ENCODE measurements at places on chromosomes 7 and 10.

DNA sequence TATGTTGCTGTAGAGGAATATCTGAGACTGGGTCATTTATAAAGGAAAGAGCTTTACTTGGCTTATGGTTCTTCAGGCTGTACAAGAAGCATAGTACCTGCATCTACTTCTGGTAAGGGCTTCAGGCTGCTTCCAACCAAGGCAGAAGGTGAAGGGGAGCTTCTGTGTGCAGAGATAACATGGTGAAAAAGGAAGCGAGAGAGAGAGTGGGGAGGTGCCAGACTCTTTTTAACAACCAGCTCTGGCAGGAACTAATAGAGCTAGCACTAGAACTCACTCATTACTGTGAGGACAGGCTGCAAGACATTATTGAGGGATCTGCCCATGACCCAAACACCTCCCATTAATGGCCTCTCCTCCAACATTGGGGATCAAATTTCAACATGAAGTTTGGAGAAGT lies 94.5 kb downstream of the KIF20B start:
- no peak for DNase-seq

- DNase-seq: no peak
Observed at GRCh38 chr7:148079206-148080080, 511.1 kb upstream of the C7orf33 start.

- DNase-seq: no peak
Observed at GRCh38 chr7:41702635-41703371, at the start of gene INHBA. Gene INHBA (minus strand): TSS chr7:41703090. CDS start chr7:41700374, 2,716 bp downstream.

DNA sequence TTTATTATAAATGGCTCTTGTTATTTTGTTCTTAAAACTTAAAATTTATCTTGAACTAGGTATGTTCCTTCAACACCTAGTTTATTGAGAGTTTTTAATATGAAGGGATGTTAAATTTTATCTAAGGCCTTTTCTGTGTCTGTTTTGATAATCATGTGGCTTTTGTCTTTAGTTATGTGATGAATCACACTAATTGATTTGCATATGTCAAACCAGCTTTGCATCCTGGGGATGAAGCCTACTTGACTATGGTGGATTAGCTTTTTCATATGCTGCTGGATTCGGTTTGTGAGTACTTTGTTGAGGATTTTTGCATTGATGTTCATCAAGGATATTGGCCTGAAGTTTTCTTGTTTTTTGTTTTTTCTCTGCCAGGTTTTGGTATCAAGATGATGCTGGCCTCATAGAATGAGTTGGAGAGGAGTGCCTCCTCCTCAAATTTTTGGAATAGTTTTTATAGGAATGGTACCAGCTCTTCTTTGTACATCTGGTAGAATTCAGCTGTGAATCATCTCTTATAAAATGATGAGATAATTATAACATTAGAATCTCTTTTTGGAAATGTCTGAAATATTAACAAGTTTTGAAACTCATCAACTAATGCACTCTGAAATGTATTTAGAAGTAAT lies 78.7 kb upstream of the AGR3 start:
- no peak for DNase-seq

- DNase-seq: no peak
Observed at GRCh38 chr10:131534836-131535235, 223.3 kb upstream of the TCERG1L start.

GRCh38 chr10:86102451-86102850 lies 264.1 kb downstream of the GRID1 start:
- DNase-seq: no peak

GRCh38 chr10:33938001-33938400 lies 603.5 kb upstream of the NRP1 start:
- no peak for DNase-seq

DNA sequence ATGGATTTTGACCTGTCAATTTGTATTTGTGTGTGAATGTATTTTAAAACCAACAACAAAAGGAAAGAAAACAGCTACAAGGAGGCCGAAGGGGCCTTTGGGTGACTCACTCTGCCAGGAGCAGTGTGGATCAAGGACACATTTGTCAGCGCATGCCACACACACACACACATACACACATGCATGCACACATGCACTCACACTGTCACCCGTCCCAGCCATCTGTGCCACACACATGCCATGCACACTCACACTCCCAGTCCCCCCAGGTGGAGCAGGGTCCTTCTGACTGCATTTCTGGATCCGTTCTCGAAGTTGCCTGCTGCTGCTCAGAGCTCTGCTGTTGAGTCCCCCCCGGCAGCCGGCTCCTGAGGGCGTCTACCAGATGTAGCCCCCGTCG lies 26.0 kb downstream of the SPOCK2 start:
- DNase-seq: no peak

DNA sequence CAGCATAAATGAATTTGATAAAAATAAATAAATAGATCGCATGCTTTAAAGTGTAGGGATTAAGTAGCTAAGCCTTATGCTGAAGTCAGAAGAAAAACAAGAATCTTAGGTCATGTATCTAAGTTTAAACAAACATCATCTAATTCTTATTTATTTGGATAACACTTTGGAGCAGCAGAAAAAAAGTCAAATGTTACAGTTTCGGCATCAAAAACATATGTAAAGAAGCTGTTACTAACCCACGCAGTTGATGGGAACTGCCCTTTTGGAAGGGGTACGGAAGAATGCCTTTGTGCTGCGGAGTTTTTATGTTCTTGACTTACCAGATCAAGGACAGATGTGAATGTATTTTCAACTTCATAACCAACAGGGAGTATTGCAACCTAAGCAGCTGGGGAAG lies 37.3 kb upstream of the HABP2 start:
- DNase-seq: no peak

DNA sequence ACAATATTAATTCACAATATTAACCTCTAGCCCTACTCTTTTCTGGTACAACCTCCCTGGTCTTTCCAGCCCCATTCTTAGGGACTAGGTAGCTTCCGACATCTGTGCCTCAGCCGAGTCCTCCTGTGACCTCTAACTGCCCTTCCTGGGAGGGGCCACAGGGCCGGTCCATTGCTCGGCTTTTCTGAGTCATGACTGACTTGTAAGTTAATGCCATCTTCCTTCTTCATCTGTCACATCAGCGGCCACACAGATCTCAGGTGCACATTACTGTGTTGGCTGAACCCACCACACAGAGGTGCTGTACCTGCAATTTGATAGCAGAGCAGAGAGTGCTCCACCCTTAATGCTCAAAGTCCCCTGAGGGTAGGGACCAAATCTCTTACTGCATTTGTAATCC lies 4.1 kb upstream of the CPA4 start:
- DNase-seq: no peak

- DNase-seq: no peak
Observed at GRCh38 chr7:142812437-142813215, 41.9 kb downstream of the PRSS2 start.

DNA sequence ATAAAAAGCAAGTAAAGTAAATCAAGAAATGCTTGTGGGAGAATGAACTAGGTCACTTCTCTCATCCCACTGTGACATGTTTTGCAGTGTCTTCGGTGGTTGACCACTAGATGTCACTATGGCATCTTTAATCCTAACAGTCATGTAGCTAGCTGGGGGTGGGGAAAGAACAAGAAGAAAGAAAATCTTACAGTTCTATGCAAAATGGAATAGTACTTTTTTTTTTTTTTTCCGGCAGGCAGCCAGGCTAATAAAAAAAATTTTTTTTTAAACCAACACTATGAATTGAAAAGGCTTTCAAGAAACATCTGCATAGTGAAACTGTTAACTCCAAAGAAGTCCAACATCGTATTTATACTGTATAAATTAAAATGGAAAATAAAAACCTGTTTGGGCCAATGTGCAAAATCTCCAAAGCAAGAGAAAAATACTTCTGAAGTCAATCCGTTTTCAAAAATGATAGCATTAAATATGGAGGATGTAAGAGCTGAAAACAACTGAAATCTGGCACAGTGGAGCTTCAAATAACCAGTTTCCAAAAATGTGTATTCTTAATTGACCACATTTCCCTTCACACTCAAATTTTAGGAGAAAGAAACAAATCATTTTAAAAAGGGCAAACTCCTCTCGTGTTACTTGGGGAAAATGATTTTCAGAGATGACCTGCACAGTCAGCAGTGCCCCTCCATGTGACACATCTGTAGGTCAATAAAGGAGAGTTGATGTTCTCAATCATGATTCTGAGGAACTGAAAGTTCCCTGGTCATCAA lies 38.5 kb downstream of the CDK1 start:
- no peak for DNase-seq

GRCh38 chr10:124870854-124871425 lies 69.3 kb downstream of the ABRAXAS2 start:
- DNase-seq: no peak

GRCh38 chr7:27947586-27948278 lies 207.8 kb downstream of the TAX1BP1 start:
- no peak for DNase-seq

DNA sequence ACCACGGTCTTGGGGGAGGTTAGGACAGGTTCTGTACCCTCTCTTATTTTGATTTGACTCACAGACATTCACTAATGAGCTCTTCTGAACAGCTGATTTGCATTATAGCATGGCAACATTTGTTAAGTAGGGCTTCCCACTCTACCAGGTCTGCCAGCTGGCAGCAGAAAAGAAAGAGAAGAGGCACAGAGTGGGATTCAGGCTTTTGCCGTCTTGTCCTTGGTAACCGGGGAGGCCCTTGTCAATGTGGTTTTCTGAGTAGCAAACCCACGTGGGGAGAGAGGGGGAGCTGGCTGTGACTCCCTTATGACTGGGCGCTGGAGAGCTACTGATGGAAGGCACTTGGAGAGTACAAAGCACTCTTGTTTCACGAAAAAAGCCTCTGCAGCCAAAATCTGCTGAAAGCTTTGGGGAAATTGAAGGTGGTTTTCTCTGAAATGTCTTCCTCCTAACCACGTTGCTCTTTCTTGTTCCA lies 355.3 kb upstream of the GALNT17 start:
- no peak for DNase-seq

GRCh38 chr10:100104300-100104699 lies 22.6 kb upstream of the CPN1 start:
- no peak for DNase-seq

DNA sequence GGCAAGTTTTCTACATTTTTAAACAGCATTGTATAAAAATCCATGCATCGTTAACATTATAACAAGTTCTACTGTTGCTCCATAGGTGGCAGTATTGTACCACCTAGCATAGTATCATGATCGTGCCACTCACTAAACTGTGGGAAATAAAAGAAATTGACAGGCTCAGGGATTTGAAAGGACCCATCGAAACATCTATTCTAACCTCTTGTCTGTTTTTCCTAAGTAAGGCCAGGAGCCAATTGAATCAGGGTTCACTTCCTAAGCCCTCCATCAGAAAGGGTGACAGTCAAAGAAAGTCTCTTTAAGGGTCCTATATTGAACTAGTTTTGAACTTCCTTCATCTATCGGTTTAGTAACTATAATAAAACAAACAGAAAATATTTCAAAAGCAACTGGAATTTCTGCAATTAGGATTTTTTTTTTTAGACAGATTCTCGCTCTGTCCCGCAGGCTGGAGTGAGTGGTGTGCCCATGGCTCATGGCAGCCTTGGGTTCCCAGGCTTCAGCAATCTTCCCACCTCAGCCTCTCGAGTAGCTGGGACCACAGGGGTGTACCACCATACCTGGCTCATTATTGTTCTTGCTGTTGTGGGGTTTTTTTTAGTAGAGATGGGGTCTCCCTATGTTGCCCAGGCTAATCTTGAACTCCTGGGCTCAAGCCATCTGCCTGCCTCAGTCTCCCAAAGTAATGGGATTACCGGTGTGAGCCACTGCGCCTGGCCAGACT lies 9.4 kb downstream of the HACD1 start:
- no peak for DNase-seq

DNA sequence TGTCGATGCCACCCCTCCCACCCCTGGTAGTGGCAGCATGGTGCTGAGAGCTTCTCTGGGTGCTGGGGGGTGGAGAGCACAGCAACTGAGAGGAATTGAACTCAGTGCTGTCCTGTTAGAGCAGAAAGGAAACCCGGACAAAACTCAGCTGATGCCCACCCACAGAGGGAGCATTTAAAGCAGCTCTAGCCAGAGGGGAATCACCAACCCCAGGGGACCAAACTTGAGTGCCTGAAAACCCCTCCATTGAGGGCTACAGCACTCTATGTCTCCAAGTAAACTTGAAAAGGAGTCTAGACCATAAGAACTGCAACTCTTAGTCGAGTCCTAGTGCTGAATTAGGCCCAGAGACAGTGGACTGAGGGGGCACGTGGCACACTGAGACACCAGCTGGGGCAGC lies 16.8 kb upstream of the FOXI2 start:
- no peak for DNase-seq

DNA sequence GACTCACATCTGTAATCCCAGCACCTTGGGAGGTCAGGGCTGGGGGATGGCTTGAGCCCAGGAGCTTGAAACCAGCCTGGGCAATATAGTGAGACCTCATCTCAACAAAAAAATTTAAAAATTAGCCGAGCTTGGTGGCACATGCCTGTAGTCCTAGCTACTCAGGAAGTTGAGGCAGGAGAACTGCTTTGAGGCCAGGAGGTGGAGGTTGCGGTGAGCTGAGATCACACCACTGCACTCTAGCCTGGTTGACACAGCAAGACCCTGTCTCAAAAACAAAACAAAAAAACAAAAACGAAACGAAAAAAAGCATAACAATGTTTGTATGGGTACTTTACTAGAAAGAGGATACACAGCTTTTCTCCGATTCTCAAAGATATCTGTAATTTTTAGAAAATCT lies 31.8 kb downstream of the WNT16 start:
- DNase-seq: no peak

DNA sequence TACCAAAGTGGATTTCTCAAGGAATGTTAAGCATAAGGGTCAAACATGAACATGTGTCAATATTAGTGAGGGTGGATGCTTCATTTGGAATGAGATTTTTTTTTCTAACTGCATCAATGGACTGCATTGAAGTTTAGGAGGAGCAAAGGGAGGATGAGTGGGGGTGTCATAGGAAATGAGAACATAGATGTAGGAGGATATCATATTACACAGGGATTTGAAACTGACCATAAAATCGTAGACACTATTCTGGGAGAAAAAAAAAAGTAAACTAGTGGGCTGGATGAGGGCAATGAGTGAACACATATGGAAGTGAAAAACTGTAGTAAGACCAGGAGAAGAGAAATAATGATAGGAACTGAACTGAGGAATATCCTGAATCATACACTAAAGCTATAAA lies 109.4 kb downstream of the SEMA3A start:
- DNase-seq: no peak

- no peak for DNase-seq
Observed at GRCh38 chr10:78752221-78752620, 316.5 kb upstream of the ZMIZ1 start.

- no peak for DNase-seq
Observed at GRCh38 chr10:88114368-88114767, 250.9 kb downstream of the PTEN start.

DNA sequence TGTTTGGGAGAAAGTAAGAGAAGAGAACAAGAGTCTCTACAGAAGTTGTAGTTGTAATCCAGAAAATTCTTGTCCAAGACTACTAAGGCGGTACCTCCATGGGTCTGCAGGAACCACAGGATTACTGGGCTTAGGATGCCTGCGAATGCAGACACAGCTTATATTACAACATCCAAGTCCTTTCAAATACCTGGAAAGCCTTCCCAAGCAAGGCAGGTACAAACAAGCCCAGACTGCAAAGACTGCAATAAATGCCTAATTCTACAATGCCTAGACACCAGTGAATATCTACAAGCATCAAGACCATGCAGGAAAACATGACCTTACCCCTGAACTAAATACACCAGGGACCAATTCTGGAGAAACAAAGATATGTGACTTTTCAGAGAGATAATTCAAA lies 178.2 kb downstream of the ARL4A start:
- no peak for DNase-seq

- DNase-seq: no peak
Observed at GRCh38 chr10:132281915-132282666, 25.7 kb downstream of the STK32C start.

- DNase-seq: no peak
Observed at GRCh38 chr10:16545116-16545736, 23.5 kb upstream of the C1QL3 start.

GRCh38 chr7:106773228-106773627 lies 91.9 kb upstream of the PIK3CG start:
- no peak for DNase-seq

All from SIG-M5 (cell line).